ENCODE measurements at places on chromosomes 13 and 19.

- peak; percentile 86 for DNase-seq
Observed at GRCh38 chr13:35723821-35724220, 247.3 kb upstream of the MAB21L1 start.

- DNase-seq, result no peak
Observed at GRCh38 chr13:71499944-71500514, 367.0 kb downstream of the DACH1 start.

DNA sequence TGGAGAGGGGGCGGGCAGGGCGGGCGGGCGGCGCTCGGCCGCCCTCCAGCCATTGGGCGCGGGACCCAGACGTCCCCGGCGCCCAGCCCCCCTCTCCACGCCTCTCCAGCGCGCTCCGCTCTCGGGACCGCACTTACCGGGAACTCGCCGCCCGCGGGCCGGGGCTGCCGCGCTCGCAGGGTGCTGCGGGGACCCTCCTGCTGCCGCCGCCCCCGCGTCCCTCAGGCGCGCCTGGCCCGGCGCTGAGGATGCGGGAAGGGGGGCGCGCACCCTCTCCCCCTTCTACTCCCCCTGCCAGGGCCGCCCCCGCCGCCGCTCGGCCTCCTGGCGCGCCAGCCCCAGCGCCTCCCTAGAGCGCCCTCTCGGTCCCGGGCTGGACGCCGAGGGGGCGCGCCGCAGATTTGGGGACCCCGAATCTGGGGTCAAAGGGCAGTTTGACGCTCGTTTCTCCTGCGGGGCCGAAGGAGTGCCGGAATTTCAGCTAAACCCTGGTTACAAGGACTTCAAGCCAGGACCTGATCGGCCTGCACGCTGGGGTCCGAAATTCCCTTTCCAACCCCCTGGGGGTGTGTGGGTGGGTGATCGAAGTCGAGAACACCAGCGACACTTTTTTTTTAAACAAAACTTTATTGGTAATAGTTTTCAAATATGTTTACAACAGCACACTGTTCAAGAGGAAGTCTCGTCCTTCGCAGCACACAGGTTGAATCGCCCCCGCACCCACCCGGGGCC lies 696 bp upstream of the SAMD1 start:
- peak; percentile 71 for DNase-seq

DNA sequence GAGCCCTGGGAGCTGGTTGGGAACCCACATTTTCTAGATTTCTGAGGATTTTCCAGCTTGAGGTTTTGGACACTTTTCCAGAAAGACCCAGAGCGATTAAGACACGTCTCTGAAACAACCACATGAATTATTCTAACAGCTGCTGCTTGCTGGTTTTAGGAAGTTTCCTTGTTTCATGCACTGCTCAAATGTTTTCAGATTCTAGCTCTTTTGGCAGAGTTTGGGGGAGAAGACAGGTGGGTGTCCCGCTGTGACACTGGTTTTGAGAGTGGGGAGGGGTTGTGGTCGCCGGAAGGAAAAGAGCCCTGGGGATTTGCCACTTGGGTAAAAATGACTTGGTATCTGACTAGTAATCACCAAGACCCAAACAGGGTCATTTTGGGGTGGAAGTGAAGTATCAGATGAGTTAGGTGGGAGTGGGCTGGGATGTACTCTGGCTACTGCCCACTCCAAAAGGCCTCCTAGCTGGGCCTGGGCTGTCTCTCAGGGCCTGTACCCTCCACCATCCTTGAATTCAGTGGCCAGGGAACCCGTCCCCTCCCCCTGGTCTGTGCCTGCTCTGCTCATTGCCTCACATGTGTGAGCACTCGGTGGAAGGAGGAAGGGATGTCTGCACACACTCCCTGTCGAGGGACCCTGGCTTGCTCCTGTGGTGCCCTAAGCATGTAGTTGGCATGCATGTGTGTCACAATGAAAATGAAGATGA lies 13.2 kb downstream of the GATAD2A start:
- no peak for DNase-seq

GRCh38 chr13:25963674-25964073 lies 88.1 kb downstream of the SHISA2 start:
- DNase-seq, result peak; percentile 13

- no peak for DNase-seq
Observed at GRCh38 chr19:40752257-40752781, 1.3 kb downstream of the SNRPA start.

DNA sequence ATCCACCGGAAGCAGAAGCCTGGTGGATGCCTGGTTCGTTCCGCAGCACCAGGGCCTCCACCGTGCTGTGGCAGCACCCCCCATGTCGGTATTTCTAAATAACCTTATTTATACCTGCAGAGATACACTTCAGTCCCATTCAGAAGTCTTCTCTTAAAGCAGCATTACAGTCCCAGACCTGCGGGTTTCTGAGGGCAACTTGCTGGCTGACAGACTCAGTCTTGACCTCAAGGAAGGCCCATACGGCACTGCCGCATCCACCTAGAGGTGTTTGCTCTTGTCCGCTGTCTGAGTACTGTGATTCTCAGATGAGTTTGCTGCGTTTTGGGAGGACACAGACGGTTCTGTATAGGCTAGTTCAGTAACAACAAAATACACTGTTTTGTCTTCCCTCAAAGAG lies 16.9 kb upstream of the TEX29 start:
- DNase-seq, result no peak

- peak; percentile 40 for DNase-seq
Observed at GRCh38 chr13:98482476-98483444, 94.1 kb downstream of the STK24 start.

DNA sequence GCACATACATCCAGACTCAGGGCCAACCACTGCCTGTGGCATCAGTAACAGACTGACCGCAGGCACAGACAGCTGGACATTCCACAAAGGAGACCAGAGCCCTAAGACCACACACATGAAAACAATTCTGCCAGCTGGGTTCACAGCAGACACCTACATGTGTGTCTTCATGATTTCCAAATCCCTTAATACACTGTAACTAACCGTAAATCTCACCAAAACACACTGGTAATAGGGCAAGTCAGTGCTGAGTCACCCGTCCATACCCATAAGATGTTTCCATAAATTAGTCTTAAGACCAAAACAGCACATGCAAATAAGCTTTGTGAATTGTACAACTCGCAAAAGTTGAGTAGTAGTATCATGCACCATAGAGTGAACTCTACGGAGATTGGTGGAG lies 65.4 kb downstream of the TUBGCP3 start:
- no peak for DNase-seq

- DNase-seq, result no peak
Observed at GRCh38 chr13:29761815-29762214, 88.6 kb downstream of the UBL3 start.

DNA sequence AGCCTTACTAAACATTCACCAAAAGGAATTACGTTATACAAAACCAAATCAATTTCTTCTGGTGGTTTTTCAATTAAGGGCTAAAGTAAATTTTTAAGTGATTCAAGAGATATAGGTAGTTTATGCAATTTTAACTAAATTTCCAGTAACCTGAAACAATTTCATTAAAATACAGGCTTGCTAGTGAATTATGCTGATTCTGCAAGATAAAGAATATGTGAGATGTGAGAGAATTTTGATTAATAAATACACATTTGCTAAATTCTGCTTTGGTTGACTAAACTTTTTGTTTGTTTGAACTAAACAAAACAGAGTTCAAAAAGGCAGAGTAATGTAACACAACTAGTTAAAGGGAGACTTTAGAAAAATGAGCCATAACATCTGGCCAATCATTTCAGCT lies 27.1 kb downstream of the FGF14 start:
- DNase-seq, result no peak

- peak; percentile 38 for DNase-seq
Observed at GRCh38 chr13:101416181-101417042, at the start of gene NALCN. NALCN (minus strand) TSS chr13:101416508; CDS start chr13:101399126, 17,382 bp downstream.

DNA sequence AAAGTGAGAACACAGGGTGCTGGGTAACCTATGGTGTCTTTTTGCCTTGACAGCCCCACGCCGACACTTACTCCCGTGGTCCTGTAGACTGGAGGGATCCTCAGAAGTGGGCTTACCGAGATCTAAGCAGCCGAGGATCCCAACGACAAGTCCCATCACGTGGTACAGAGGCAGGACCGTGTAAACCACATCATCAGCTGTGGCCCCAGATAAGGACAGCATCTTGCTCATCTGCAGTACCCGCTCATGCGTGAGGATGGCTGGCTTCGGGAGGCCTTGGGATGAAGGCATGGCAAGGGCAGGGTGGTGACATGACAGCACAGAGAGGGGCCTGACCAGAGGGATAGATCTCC lies 2.1 kb downstream of the SLC27A5 start:
- no peak for DNase-seq

DNA sequence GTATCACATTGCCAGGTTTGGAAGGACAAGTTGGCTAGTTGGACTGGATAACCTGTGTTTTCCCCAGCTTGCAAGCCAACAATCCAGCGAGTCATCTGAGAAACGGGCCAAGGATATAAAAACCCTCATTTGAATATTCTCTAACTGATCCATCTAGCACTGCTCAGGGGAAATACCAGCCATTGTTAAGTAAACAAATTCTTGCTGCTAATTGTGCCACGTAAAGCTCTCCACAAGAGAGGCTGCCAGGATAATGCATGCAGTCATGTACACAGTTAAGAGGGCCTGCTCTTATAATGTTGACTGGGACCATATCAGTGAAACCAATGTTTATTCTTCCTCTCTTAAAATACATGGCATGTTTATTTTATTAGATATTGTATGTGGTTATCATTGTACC lies 663.2 kb upstream of the SGCG start:
- DNase-seq, result no peak

Data from EL (cell line).